PC-3 (cell line): ENCODE measurements at places on chromosomes 1 and 21. TPM values are rescaled to one million over a fixed set of nuclear protein-coding genes. Genes with fewer than 3 reads are reported as not detected.

DNA sequence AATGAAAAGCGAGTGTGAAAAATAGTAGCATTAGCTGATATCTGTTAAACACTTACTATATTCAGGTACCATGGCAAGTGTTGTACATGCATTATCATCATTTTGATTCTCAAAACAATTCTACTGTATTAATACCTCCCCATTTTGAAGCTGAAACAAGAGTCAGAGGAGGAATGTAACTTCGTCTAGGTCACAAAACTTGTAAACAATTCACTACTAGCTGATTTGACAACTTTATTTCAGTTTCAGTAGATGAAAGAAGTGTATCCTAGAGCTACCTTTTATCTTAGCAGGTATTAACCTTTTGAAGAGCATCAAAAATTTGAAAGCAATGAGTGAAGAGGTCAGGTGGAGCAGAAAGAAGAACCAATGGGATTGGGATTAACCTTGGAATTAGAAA, 1.6 kb downstream of the CD84 start:
- no peak for DNase-seq

The PLEKHN1 gene
- 14.0 and 18.3 TPM in 2 replicates for total RNA-seq

The PROK1 gene
- not detected in 2 replicates for total RNA-seq

The MAP3K21 gene
- 13.7 and 17.1 TPM in 2 replicates for total RNA-seq

DNA sequence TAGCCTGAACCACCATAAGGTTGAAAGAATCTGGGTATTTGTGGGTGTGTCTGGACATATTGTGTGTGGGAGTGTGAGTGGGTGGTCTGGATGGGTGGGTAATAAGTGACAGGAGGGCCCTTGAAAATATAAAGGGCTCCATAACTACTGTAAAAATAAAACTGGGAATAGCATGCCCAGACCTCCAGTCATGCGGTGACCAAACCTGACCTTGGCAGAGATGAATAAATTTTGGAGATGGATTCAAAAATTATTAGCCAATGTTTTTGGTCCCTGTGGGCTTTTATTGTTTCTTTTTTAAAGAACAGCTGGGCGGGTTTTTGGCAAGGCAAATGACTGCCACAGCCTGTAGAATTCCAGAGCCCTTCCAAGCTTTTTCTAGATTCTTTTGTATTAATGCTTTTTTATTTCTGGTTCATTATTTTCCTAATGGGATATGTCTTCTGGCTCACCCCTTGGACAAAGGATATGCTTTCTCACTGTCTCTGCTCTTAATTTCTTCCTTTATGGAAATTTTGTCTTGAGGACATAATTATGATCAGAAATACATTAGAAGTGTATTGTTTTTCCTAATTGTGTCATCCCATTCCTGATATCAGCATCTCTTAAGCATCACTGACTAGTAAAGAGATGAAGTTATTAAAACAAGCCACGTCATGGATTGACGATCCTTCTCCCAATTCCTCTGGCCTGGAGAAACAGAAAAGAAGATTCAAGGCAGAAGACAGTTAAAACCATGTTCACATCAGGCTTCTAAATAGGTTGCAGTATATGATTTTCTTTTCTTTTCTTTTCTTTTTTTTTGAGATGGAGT, 69.5 kb downstream of the NTMT2 start:
- no peak for DNase-seq

- no peak for DNase-seq
These were observed 6.5 kb upstream of the FAAP20 start for GRCh38 chr1:2201062-2201461.

- no peak for DNase-seq
These were observed 281.5 kb upstream of the ADGRL4 start for GRCh38 chr1:79287982-79288381.

The DMRTA2 gene
- not detected in 2 replicates for total RNA-seq

GRCh38 chr1:164700683-164701082, 141.7 kb downstream of the PBX1 start:
- DNase-seq: no peak

DNA sequence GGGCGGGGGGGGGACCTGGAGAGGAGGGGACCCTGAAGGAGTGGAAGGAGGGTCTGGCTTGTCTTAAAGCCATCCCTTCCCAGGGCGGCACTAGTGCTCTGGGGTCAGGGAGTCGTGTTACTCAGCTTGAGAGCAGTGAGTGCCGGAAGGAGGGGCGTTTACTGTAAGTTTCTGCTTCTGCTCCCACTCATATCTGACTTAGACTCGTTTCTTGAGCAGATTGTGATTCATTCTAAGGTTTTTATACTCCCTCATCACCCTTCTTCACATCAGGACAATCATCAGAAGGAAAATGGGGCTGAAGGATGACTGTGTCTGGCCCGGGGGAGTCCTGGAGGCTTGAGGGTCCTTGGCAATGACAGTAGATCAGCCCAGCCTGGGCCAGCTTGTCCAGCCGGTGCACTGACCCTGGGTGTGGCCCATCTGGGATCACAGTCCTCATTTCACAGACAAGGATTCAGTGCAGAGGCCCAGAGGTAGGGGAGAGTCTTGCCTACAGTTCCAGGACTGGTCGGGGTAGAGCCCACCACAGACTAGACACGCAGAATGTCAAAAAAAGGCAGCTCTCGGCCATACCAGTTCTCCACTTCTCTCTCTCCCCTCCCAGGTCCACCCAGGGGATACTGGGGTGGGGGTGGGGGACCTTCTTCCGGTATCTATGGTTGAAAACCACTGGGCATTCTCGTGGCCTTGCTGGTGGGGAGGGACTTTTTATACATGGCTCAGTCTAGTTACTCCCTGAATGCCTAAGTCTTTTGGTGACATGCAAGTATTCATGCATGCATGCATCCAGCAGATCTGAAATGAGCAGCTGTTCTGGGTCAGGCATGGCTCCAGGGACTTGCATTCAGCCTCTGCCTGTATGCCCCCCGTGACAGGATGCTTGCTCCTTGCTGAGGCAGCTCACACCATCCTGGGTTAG, 5.1 kb downstream of the TNFRSF8 start:
- no peak for DNase-seq

DNA sequence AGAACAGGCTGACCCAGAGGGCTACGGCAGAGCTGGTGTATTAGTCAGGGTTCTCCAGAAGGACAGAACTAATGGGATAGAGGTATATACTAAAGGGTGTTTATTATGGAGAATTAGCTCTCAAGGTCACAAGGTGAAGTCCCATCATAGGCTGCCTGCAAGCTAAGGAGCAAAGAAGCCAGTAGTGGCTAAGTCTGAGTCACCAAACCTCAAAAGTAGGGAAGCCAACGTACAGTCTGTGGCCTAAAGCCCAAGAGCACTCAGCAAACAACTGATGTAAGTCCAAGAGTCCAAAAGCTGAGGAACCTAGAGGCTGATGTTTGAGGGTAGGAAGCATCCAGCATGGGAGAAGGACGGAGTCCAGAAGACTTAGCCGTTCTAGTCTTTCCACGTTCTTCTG, 179.2 kb downstream of the BACH1 start:
- peak; percentile 29 for DNase-seq

The PRR9 gene
- not detected in 2 replicates for total RNA-seq
